ENCODE measurements at places on chromosomes 4 and X.

DNA sequence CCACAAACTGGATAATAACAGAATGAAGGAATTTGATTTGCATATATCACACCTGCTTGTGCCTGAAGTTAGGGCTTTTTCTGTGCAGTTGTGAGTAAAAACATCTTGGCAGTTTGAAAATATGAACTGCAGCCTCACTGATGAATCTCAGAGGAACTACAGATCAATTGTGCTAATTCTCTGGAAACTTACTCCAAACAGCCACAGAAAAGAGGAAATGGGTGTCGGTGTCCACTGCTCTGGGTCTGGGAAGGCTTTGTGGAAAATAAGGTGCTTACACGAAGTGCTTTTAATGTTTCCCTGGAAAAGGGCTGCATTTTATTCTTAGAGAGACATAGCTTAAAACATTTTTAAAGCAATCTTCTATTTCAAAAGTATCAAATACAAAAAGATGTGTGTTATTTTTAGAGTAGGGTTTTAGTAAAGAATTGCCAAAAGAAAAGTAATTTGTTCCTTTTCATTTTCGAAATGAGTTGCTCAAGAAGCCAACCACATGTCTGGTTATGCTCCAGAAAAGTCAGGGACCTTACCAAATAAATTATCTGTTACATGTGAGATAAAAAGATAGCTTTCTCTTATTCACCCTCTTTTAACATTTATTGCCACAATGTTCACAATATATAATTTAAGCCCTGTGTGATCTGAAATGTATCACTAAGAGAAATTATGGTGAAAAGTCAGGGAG, 240.1 kb downstream of the FRAS1 start:
- DNase-seq = no peak

DNA sequence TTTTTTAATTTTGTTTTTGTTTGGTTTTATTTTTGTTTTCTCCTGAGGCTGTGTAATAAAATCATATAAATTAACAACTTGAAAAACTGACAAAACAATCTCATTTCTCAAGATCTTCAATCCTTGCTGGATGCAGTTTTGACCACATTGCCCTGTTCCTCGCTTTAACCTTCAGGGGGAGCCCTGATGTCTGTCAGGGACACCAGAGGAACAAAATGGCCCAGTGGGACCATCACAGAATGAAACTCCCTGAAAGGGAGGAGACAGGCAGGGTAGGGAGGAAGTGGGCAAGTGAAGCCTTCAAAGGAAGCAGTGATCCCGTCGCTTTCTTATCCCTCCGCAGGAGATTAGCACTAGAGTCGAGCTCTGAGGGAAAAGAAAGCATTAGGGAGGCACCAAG, 274.9 kb upstream of the LDB2 start:
- no peak for DNase-seq

DNA sequence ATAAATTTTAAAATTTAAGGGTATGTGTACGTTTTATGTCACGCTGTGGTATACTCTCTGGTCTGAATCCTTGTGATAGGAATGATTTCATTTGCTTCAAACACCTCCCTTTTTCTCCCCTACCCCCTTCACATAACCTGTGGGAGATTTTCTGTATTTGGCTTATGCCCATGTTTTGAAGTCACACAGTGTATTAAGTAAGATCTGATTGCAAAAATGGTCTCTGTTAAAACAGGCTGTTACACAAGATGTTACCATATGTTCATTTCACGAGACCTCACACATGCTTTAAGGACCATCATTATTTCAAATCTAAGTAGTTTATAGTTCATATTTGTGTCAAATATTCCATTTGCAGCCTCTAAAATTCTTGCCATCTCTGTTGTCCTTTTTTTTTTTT, 63.5 kb downstream of the TMEM131L start:
- DNase-seq = no peak

GRCh38 chr4:26953770-26954423, 93.3 kb downstream of the STIM2 start:
- no peak for DNase-seq

- DNase-seq = no peak
These were observed 200.6 kb downstream of the BCOR start for GRCh38 chrX:39896951-39897740.

DNA sequence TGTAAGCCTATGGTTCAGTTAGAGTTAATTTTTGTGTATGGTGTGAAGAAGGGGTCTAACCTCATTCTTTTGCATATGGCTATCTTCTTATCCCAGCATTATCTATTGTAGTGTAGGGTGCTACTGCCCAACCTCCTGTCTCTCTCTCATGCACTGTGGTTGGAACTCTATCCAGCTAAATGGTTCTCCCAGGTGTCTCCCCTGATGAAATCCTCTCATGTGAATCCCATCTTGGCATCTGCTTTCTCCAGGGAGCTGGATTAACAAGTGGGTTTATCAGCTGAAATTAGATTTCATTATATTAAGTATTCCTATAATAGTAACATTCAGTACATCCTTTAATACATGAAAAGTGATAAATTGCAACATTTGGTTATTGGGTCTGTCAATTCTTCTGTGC, 224.7 kb upstream of the SFRP2 start:
- no peak for DNase-seq

DNA sequence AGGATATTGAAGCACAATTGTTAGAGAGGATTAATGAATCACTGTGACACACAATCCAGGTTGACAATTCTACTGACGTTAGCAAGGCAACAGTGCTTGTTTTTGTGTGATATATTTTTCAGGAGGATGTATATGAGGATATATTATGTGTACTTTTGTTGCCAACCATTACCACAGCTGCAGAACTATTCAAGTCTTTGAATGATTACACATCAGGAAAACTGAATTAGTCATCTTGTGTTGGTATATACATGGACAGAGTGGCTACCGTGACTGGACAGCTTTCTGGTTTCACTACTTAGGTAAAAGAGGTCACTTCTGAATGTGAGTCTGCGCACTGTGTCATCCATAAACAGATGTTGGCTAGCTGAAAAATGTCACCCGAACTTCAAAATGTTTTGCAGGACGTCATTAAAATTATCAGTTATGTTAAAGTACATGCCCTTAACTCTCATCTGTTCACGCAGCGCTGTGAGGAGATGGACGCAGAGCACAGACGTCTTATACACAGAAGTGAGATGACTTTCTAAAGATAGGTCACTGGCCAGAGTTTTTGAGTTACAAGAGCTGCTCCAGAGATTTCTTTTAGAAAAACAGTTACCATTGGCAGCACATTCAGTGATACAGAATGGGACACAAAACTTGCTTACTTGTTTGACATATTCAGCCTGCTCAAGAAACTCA, 69.0 kb downstream of the MRPL1 start:
- no peak for DNase-seq

- no peak for DNase-seq
These were observed 817.2 kb downstream of the GLUD2 start for GRCh38 chrX:121864561-121864960.

- no peak for DNase-seq
These were observed 155.8 kb downstream of the ARAP2 start for GRCh38 chr4:36088542-36088941.
